Stimulated activated CD4-positive, alpha-beta T cell treated with anti-CD3 and anti-CD28 coated beads, Interleukin-1b, Interleukin-23, amount 100 ng/mL, for 4 hours (primary cell): ENCODE measurements at places on chromosomes 2 and 18.
A peak's percentile ranks its signal among the peaks of the same experiment; 100 is the strongest.

DNA sequence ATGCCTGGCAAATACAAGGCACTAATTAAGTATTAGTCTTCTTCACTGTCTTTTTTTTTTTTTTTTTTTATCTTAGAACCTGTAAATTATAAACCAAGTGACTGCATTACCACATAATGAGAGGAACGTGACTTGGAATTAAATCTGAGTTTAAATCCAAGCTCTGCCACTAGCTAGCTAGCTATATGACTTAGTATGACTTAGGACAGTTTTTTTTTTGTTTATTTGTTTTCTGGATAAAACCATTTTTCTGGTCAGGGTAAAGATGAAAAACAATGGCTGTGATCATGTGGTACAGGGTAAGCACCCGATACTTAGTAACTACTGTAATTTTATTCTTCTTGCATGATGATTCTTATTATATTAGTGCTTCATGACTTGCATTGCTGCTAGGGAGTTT lies 191.8 kb upstream of the LRRTM1 start:
- DNase-seq = no peak

GRCh38 chr2:160353166-160353565 lies 140.4 kb downstream of the RBMS1 start:
- peak; percentile 14 for DNase-seq

DNA sequence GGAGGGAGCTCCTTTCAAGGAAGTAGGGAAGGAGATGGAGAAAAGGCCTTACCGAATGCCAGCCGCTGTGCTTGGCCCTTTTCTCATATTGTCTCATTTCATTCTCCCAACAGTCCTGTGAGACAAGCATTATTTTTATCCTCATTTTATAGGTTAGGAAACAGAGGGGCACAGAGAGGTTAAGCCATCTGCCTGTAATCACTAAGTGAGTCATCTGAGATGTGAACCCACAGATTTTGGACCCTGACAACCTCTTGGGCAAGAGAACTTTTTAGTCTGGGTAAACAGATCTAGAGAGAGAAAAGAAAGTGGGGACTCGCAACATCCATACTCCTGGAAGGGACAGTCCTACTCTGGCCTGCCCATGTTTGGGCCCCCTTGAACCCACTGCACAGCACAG lies 91.7 kb upstream of the LCLAT1 start:
- no peak for DNase-seq

DNA sequence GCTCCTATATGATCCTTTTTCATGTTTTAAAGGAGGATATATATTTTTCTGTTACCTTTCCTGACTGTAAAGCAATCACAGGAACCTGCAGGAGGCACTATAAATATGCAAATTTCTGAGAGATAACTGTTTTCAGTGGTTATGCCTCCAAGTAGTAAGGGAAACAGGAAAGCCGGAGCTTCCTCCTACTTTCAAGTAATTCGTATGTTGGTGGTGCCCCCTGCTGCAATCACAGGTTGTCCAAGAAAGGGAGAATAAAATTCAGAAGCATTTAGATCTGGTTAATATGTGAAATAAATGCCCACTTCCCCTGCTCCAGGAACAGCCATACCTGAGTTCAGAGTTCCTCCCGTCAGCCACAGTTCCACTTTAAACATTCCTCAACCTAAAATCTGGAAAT lies 12.0 kb upstream of the BCL11A start:
- no peak for DNase-seq

DNA sequence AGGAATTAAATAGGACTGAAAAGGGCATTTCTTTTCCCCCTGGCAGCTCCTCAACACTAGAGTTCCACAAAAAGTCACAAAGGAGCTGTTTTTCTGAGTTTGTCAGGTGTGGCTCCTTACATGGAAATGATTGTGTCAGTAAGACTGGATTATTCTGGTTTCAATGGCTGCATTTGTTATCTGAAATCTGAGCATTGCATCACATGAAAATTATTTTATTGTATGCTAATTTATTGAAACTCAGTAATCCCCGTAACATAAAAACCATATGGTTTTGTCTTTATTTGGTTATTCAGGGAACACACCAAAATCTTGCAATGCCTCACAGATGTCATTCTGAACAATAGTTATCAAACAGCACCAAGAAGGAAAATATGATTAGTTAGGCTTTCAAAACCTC lies 439.7 kb upstream of the TNP1 start:
- DNase-seq = no peak

DNA sequence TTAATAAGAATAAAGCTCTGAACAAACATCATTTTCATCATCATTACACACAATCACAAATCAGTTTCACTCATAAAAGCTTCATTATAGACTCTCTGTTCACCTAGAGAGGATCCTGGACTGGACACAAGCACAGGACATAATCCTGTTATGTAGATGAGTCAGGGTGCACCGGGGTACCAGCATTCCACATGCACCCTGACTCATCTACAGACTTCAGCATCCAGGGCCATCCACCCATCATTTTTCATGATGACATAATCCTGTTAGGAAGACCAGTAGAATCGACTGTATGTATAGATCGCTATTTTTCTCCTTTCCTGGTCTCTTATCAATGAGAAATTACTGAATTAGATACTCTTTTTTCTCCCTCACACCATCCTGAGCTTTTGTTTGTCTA lies 73.7 kb upstream of the PIK3C3 start:
- no peak for DNase-seq

GRCh38 chr2:151900331-151900730 lies 72.1 kb upstream of the ARL5A start:
- no peak for DNase-seq

GRCh38 chr2:233091595-233092375 lies 31.6 kb downstream of the INPP5D start:
- DNase-seq = no peak

DNA sequence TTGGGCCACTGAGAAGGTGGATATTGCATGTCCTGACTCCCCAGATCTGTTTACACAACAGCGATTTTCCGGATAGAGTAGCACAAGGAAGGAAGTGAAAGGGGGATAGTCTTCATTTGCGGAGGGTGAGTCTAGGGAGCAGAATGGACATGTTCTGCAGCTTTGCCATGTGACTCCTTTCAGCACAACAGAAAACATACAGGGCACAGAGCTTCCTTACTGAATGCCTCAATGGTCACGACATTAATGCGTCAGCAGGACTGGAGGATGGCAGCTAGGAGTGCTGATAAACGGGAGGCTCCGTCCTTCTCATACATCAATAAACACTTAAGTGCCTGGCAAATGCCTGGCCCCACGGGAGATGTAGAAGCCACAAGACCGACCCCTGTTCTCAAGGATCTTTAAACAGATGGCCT lies 163.0 kb downstream of the FAM210A start:
- DNase-seq = no peak

- no peak for DNase-seq
These were observed 2.7 kb downstream of the PER2 start for GRCh38 chr2:238285653-238286082.

DNA sequence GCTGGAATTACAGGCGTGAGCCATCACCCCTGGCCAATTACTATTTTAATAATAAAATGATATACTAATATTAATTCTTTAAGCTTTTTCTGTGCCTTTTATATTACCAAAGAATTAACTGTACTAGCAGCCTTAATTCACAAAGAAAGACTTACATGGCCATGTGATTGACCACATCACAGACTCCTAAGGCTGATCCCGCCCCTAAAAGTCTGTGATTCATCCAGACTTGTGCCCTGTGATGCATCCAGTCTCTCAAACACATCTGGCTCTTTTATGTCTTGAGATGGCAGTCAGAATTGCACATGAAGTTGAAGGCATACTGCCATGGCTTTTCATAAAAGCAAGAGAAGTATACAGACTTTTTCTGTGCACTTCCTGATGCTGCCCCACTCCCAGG lies 91.7 kb downstream of the DTNA start:
- no peak for DNase-seq

- peak; percentile 11 for DNase-seq
These were observed 139.6 kb upstream of the PELI1 start for GRCh38 chr2:64283641-64284361.

DNA sequence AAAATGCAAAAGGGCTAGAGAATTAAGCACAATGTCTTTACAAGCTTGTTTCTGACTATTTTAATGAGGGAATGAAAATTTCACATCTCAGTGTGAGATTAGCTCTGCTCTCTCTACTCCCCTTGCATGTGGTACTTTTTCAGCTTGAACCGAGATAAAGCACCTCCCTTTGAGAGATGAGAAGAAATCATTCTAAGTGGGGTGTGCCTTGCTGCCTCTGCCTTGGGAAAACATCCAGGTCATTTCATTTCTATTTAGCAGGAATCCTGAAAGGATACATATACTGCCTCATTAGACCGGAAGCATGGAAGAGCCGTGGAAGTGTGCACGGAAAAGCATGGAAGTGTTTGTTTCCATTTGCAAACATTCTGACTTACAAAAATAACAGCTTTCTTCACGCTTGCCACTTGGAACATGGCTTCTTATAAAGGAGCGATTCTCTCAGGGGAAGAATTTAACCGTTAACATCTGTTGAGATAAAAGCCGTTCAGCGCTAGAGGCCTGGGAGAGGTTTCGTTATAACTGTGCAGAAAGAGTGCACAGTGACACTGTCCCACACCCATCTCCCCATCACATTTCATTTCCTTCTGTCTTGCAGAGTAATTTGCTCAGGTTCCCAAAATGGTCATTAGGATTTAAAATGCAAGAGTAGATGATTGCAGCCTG lies 16.7 kb downstream of the NOSTRIN start:
- no peak for DNase-seq

- no peak for DNase-seq
These were observed 120.1 kb upstream of the NABP1 start for GRCh38 chr2:191557841-191558240.

- DNase-seq = no peak
These were observed 104.2 kb upstream of the LYPD1 start for GRCh38 chr2:132774189-132774588.

DNA sequence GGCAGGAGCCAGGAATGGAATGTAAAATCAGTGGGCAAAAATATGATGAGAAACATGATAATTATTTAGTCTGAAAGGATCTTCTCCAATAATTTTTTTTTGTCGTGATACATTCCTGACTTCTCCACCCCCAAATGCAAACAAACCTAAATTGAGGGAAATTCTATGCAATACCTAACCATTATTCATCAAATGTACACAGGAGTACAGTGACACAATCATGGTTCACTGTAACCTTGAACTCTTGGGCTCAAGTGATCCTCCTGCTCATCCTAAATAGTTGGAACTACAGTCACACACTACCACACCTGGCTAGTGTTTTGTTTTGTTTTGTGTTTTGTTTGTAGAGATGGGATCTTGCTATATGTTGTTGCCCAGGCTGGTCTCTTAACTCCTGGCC lies 46.5 kb downstream of the RAB10 start:
- no peak for DNase-seq

GRCh38 chr2:28545590-28546200 lies 49.8 kb downstream of the PLB1 start:
- no peak for DNase-seq

GRCh38 chr2:143705108-143705707 lies 576.0 kb downstream of the ARHGAP15 start:
- DNase-seq = no peak

DNA sequence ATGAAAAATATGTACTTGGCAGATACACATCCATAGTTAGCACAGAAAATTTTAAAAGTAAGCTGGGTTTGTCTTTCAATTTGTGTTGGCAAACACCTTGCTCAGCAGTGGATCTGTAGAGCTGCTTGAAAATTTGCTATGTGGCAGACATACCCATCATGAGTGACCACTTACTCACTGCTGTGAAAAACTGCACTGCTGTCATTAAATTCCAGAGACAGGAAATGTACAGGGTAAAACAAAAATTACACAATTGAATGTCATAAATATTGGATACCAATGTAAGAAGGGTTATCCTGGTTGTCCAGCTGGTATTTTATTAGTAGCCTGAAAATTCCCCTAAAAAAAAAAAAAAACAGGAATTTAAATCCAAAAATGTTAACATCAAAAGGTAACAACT lies 24.5 kb downstream of the NIF3L1 start:
- DNase-seq = no peak

DNA sequence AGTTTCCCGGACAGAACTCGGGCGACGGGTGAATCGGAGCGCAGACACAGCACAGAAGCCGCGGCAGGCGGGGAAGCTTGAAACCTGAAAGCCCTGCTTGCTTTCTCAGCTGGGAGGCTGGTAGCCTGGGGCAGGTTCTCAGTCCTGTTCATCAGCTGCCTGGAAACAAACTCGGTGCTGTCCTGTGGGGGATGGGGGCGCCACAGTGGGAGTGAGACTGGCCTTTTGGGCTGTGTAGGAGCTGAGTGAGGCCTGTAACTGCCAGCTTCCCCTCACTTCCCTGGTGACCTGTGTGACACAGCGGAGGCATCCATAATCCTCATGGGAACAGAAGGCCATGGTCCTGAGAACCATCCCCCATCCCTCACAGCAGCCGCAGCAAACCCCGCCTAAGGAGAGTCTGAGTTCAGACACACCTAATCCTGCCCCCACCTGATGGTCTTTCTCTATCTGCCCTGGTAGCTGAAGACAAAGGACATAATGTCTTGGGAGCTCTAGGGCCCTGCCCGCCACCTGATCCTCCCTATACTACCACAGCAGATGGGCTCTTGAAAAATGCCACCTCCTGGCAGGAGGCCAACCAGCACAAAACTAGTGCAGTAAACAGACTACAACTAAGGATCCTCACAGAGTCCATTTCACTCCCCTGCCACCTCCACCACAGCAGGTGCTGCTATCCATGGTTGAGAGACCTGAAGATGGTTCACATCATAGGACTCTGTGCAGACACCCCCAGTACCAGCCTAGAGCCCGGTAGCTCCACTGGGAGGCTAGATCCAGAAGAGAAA lies 52.7 kb upstream of the LDLRAD4 start:
- DNase-seq = no peak

GRCh38 chr18:77181950-77182707 lies 49.5 kb upstream of the MBP start:
- DNase-seq = no peak

GRCh38 chr2:229081411-229081810 lies 189.7 kb downstream of the PID1 start:
- DNase-seq = no peak

GRCh38 chr2:133952896-133953295 lies 301.0 kb upstream of the MGAT5 start:
- no peak for DNase-seq

DNA sequence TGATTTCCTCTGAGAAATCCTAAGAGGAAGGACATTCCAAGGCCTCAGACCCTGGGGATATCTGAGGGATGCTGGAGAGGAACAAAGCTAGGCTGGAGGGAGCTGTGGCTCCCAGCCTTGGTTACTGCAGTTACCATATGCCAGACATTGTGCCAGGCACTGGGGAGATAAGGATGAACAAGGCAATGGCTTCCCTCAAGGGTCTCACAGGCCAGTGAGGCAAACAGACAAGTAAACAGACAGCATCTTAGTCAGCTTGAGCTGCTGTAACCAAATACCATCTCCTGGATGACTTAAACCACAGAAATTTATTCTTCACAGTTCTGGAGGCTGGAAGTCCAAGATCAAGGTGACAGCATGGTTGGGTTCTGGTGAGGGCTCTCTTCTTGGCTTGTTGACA lies 91.8 kb downstream of the SKA1 start:
- no peak for DNase-seq

DNA sequence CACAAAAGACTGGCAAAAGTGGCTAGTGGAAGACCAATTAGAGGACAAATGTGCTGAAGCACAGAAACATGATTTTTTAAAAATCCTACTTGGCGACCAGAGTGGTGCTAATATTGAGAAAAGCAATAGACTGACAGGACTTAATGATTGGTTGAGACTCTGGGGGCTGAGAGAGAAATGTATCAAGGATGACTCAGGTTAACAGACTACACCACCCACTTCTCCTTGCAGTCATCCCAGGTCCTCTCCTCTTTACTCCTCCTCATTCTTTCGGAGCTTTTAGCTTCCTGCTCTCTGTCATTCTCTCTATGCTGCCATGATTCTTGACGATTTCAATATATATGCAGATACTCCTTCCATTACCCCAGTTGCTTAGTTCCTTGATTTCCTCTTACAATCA lies 54.6 kb upstream of the CYTIP start:
- DNase-seq = no peak
